HFFc6 (cell line): ENCODE measurements at places on chromosomes 7 and 10. TPM values are rescaled to one million over a fixed set of nuclear protein-coding genes. Genes with fewer than 3 reads are reported as not detected.

GRCh38 chr10:63375458-63375857, 90.3 kb downstream of the JMJD1C start:
- no peak for DNase-seq

GRCh38 chr7:34421526-34421925, 236.5 kb upstream of the NPSR1 start:
- no peak for DNase-seq

GRCh38 chr7:90958647-90959046, 305.6 kb upstream of the FZD1 start:
- peak; percentile 58 for DNase-seq

DNA sequence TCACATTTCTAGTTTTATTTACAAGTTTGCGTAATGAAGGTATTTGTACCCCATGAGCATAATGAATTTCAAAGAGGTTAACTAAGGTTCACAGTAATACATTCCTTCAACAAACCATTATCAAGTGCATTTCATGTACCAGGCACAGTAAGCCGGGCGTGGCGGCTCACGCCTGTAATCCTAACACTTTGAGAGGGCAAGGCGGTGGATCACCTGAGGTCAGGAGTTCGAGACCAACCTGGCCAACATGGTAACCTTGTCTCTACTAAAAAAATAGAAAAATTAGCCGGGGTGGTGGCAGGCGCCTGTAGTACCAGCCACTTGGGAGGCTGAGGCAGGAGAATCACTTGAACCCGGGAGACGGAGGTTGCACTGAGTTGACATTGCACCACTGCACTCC, 4.3 kb upstream of the EIF3A start:
- no peak for DNase-seq

DNA sequence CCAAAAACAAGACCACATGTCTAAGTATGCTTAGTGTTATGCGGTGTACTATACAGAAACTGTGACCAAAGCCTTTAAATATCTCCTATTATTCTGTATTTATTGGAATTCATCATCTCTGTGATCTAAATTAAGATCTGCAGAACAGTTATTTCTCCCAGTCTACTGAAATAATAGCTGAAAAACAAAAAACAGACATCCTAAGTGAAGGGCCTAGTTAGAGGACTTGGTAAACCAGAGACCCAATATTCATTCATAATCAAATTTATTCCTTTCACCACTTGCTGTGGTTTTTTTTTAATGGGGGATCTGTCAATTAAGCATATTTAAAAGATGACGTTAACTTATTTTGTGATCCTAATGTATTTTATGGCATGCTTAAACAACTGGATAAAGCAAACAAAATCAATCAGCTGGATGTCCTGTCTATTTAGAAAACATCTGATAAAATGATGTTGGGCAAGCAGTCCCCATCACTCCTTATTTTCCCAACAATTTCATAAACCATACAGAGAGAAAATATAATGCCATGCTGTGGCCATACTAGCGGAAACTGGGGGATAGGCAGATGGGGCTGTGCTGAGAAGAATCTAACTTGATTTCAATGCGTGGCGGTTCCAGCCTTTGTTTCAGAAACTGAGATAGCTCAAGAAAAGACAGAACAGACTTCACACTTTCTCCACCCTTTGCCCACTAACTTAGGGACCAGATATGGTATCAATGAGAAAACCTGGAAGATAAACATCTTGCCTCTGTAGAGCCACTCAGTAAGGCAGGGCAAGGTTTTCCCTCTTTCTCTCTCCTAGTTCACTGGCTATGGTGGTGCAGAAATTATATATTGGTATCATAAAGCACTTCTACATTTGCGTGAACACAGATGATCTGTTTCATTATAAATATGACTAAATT, 32.9 kb downstream of the ICA1 start:
- DNase-seq: no peak

- DNase-seq: no peak
Observed at GRCh38 chr10:111531690-111532089, 454.9 kb downstream of the ADRA2A start.

- no peak for DNase-seq
Observed at GRCh38 chr10:35559416-35559815, 45.7 kb upstream of the GJD4 start.

DNA sequence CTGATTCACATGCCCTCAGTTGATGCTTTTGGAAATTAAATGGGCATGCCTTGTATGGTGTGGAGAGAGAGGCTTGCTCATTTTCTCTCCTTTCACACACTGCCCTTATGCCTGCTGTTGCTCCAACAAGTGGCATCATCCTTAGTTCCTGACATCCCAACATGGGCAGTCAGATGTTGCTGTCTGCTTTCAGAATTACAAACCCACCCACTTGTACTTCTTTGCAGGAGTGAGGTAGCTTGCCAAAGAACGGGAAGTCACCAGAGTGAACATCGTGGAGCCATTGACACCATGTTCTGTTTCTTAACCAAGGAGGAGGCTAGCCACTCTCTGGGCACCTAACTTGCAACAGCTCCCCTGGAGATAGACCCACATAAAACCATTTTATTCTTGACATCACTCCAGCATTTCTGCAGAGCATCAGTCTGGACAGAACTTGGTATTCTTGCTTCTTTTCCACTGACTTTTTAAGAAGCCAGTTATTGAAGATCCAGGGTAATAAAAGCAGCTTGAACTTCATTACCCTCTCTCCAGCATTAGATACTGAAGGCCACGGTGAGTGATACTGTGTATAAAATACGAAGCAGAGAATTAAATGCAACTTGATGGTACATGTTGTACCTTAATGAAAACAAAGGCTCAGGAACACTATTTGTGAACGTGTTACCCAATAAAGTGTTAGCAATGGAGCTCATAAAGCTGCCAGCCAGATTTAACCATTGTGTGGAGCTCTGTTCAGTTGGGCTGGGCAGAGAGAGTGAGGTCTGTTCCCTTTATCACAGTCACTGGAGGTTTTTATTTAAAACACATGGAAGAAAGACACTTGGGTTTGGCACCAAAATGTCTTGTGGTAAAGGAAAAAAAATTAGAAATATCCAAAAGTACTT, 195.8 kb upstream of the HABP2 start:
- no peak for DNase-seq

- no peak for DNase-seq
Observed at GRCh38 chr7:43769281-43769680, 10.8 kb downstream of the BLVRA start.

DNA sequence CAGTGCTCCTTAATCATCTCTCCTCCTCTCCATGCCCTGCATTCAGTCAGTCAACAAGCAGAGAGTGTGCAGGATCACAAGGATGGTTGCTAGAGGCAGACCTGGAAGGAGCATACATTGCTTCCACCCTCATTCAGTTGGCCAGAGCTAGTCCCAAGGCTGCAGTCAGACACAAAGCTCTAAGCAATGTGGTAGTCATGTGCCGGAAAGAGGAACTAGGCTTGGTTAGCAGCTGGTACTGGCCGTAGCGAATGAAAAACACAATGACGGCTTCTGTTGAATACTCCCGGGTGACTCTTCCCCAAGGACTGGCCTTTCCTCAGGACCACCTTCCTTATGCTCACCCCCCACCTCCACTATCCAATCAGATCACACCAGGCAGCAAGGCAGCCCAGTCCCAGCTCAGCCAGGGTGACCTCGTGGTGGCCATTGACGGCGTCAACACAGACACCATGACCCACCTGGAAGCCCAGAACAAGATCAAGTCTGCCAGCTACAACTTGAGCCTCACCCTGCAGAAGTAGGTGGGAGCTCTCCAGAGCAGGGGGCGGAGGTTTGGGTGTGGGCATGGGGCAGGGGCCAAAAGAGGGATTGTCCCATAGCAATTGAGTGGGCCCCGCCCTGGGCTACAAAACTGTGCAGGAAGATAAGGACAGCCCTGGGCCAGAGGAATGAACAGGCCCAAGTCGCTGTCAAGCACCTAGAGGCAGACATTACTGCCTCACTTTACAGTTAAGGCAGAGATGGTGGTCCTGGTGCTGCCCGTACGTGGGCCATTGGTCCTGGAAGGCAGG, 10.9 kb downstream of the LDB3 start:
- no peak for DNase-seq

- no peak for DNase-seq
Observed at GRCh38 chr7:22810843-22811242, 11.8 kb downstream of the TOMM7 start.

- no peak for DNase-seq
Observed at GRCh38 chr10:122671355-122671754, 28.3 kb downstream of the C10orf120 start.

DNA sequence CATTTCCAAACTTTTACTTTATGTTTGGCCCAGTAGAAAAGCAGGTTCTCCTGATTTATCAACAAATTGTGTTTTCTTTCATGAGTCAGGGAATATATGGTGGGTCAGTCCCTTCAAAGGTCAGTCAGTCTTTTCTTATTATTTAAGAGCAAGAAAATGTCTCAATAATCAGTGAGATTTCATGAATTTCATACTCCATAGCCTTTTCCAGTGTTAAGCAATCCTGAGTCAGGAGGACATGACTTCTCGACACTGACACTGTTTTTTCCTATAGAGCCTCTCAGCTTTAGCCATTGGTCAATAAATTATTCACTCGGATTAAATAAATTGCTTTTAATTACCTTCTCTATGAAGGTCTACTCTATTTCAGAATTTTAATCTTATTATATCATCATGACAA, 334.5 kb downstream of the SORCS1 start:
- no peak for DNase-seq

- peak; percentile 1 for DNase-seq
Observed at GRCh38 chr7:144854839-144855424, 19.1 kb upstream of the TPK1 start.

DNA sequence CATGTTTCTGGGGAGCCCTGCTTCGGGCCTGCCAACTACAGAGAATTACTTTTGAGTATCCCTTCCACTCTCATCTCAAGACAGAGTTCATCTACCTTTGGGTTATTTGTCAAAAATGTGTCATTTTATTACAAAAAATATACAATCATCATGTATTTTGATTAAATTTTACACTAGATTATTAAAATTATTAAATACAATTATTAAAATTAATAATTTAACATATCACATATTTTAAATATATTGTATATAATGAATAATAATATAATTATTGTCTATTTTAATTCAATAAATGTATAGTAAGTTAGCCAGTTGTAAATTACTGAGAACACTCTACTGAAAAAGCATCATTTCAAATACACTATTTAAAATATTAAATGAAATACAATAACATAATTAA, 50.9 kb downstream of the FIGNL1 start:
- no peak for DNase-seq

DNA sequence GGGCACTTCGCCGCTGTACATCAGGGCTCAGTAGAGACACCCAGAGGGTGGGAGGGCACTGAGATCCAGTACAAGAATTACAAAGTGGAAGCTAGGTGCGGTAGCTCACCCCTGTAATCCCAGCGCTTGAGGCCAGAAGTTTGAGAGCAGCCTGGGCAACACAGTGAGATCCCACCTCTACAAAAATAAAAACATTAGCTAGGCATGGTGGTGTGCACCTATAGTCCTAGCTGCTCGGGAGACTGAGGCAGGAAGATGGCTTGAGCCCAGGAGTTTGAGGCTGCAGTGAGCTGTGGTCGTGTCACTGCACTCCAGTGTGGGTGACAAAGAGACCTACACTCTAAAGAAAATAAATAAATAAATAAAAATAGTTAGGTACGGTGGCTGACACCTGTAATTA, 64.0 kb downstream of the CLEC2L start:
- DNase-seq: no peak

- no peak for DNase-seq
Observed at GRCh38 chr7:45610019-45610418, 35.9 kb downstream of the ADCY1 start.

DNA sequence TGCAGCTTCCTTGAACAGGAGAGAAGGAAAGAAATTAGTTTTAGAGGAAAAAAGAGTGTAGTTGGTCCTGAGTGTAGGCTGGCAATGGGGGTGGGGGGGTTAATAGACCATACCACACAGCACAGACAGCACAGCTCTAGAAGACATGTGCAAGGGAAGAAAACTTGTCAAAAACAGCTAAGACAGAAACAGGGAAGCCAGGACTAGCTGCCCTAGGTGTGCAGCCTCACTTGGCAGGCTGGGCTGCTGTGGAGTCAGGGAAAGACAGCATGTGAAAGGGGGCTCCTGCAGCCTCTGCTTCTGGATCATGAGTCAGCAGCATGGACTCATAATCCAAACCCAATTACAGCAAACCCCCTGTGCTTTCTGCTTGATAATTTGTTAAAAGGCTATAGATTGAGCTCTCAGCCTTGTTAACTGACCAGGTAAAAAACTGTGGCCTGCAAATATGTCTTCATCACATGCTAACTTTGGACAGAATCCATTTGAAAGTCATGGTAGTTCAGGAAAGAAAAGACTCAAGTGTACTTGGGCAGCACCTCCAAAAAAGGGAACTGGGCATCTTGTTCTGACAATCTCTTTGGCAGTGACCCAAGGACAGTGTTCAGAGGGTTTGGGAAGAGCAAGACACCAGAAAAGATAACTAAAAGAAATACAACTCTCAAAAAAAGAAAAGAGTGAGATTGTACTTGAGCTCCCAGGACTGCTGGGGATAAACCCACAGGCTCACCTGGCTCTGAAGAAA, 142.2 kb upstream of the VWC2 start:
- no peak for DNase-seq

DNA sequence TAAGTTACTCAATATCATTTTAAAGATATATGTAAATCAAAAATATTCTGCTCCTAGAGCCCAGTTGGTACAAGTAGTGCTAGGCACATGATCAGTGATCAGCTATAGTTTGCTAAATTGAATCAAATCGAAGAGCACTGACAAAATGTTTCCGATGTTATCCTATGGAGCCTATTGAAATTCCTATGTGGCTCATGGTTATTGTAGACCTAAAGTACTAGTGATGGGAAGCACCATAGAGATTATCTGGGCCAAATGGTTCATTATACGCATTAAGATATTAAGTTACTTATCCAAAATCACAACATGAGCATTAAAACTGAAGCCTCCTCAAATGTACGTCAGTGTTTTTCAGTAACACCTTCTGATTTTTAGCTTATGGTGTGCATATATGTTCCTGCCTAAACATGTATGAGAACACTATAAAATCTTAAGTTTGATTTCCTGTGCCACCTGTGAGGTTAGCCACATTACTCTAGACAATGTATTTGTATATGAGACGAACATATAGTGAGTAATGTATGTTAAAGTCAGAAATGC, 103.2 kb downstream of the IQUB start:
- DNase-seq: no peak

DNA sequence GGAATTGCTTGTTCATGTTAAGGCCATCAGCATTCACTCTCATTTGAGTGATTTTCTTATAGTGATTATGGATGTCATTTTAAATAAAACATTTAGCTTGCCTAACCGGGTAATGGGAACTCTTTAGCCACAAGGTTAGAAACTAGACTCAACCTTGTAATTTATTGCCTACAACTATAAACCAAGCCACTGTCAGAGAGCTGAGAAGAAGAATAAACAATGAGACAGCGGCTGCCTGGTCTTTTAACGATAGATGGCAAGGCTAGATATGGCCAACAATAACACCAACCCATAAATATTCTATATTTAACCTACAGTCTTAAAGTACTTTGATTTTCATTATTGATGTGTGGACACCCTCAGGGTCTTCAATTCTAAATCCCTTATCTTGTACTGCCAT, 27.8 kb upstream of the INHBA start:
- no peak for DNase-seq

The GHRHR gene
- total RNA-seq: not detected in 3 replicates

The ITIH5 gene
- not detected in 3 replicates for total RNA-seq

The AOC1 gene
- total RNA-seq: not detected in 3 replicates

The FAM25C gene
- total RNA-seq: not detected in 3 replicates

The LIPF gene
- total RNA-seq: not detected in 3 replicates

The PKD2L1 gene
- total RNA-seq: not detected in 2 replicates

The INA gene
- 1.3 TPM in 2 of 3 replicates, not detected in the other for total RNA-seq

The OSBPL3 gene
- 52.5 to 63.4 TPM (median 61.5 TPM) in 3 replicates for total RNA-seq

The DCLRE1C gene
- 4.7 to 5.6 TPM (median 5.3 TPM) in 3 replicates for total RNA-seq

The SUN3 gene
- 2.1 TPM in 1 of 3 replicates, not detected in the others for total RNA-seq

The PON1 gene
- total RNA-seq: not detected in 2 replicates

The HOXA7 gene
- 6.4 and 7.1 TPM in 2 replicates for total RNA-seq

The GPRIN2 gene
- total RNA-seq: not detected in 3 replicates

The HYCC1 gene
- 93.8 to 104 TPM (median 96.9 TPM) in 3 replicates for total RNA-seq
